Body of pancreas (tissue), 4 donors: ENCODE measurements at places on chromosomes 12 and 14. TPM values are rescaled to one million over a fixed set of nuclear protein-coding genes. Genes with fewer than 3 reads are reported as not detected.

Gene KRT86
- 8.6 TPM for total RNA-seq

Gene KRT78
- total RNA-seq = not detected

DNA sequence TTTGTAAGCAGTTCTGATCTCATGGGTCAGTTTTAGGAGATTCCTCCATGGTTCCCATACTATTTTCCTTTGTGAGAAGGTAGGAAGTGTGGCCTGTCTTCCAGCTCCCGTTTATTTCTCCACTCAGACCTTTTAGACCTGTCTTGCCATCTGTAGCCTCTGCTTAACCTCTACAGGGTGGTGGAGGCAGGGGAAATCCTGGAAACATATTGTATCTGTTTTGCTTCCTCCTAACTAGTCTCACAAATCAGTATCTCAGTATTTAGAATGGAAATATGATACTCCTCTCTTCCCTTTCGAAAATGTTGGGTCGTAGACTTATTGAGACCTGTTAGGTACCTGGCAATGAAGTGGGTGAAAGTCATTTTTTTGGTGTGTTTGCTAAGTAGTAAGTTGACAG is 399.4 kb upstream of the RGS6 start:
- H3K27ac ChIP-seq = no peak overlapping the region
- H3K27me3 ChIP-seq = no peaks in the 10 kb centered on the region
- peaks cover 8% of the 10 kb centered on the region for H3K4me1 ChIP-seq
- no peaks in the 10 kb centered on the region for H3K36me3 ChIP-seq

- no peaks in the 10 kb centered on the region for H3K27me3 ChIP-seq
- H3K27ac ChIP-seq = peak overlapping the region; percentile 100
- peaks cover 2% of the 10 kb centered on the region for H3K36me3 ChIP-seq
- peak; percentile 94 for DNase-seq
- no peak overlapping the region for H3K4me3 ChIP-seq
- H3K4me1 ChIP-seq = peaks cover 39% of the 10 kb centered on the region
Measured at GRCh38 chr14:75277008-75277814, 1.4 kb upstream of the FOS start.

DNA sequence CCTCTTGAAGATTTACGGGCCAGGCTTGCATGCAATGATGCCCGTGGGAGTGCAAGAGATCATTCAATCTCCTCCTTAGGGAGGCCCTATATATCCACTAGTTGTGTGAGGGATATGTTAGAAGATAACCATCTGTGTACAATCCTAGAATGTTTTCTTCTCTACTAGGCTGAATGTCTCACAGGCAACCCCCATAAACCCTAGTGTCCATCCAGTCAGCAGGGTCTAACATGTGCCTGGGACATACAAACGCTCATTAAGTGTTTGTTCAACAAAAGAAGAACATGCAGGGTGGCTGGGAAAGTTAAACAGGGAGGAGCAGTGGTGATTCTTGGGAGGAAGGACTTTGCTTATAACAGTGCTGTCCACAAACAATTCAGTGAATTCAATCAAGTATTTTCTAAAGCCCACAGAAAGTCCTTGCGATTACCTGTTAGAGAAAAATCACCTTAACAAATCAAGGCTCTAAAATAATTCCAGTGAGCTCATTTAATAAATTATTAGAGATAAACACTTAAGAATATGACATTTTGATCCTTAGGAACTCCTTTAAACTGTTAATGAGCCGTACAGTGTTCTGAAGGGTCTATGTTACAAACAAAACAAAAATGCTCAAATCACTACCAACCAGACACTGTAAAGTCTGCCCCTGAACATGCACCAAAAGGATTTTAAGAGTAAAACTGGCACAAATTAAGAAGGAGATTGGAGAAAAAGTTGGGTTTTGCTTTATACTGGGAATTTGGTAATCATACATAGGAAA is 96.6 kb upstream of the FERMT2 start:
- no peak overlapping the region for H3K4me3 ChIP-seq
- H3K27me3 ChIP-seq = no peaks in the 10 kb centered on the region
- no peak overlapping the region for H3K27ac ChIP-seq
- DNase-seq = no peak
- H3K36me3 ChIP-seq = no peaks in the 10 kb centered on the region

- no peaks in the 10 kb centered on the region for H3K36me3 ChIP-seq
- H3K4me3 ChIP-seq = no peak overlapping the region
- H3K4me1 ChIP-seq = no peaks in the 10 kb centered on the region
- DNase-seq = no peak
Measured at GRCh38 chr14:80215756-80216581, 4.7 kb upstream of the DIO2 start.

DNA sequence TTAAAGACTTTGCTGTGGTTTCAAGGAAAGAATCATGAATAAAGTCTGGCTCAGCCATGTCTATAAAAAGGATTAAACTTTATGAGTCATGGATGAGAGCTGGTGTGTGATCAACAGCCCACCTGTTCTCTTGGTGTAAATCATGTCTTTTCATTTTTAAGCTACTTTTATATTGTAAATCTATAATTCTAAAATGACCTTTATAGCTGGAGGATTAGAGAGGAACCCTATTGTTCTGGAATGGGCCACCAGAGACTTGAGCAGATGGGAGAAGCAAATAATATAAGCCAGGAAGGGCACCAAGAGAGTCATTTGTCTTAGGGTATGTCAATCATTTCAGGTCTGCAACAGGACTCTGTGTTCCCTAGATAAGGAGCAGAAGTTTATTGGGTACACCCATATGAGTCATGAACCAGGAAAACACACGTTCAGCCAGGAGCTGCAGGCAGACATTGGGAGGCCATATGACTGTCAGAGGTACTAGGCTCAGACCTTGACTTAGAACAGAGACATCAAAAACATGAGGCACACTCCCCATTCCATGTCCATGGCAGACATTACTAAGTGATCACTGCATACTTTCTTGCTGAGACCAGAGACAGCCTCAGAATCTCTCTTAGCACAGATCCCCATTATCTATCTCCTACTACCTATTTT is 49.3 kb downstream of the NDUFA12 start:
- H3K27ac ChIP-seq = no peak overlapping the region
- peaks cover 11% of the 10 kb centered on the region for H3K4me1 ChIP-seq
- no peak overlapping the region for H3K4me3 ChIP-seq
- no peaks in the 10 kb centered on the region for H3K27me3 ChIP-seq
- H3K36me3 ChIP-seq = no peaks in the 10 kb centered on the region

GRCh38 chr12:128554546-128555304 is 269.0 kb downstream of the SLC15A4 start:
- H3K27me3 ChIP-seq = no peaks in the 10 kb centered on the region
- H3K36me3 ChIP-seq = no peaks in the 10 kb centered on the region
- no peaks in the 10 kb centered on the region for H3K4me1 ChIP-seq
- H3K27ac ChIP-seq = no peak overlapping the region

DNA sequence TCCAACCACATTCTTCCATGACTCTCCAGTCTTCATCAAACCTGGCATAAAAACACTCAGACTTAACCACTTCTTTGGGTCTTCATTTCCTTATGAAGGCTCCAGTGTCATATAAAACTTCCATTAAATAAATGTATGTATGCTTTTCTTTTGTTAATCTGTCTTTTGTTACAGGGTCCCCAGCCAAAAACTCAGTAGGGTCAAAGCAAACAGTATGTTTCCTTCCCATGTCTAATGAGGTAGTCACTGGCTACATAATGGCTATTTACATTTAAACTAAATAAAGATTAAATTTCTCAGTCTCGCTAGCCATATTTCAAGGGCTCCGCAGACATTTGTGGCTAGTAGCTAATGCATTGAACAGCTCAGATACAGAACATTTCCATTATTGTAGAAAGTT is 40.1 kb upstream of the STAB2 start:
- H3K27ac ChIP-seq = no peak overlapping the region
- no peaks in the 10 kb centered on the region for H3K36me3 ChIP-seq
- H3K4me3 ChIP-seq = no peak overlapping the region
- H3K4me1 ChIP-seq = no peaks in the 10 kb centered on the region
- DNase-seq = no peak
- peaks cover 4% of the 10 kb centered on the region for H3K27me3 ChIP-seq
